ENCODE measurements at places on chromosomes 13 and 19.
A peak's percentile ranks its signal among the peaks of the same experiment; 100 is the strongest.

DNA sequence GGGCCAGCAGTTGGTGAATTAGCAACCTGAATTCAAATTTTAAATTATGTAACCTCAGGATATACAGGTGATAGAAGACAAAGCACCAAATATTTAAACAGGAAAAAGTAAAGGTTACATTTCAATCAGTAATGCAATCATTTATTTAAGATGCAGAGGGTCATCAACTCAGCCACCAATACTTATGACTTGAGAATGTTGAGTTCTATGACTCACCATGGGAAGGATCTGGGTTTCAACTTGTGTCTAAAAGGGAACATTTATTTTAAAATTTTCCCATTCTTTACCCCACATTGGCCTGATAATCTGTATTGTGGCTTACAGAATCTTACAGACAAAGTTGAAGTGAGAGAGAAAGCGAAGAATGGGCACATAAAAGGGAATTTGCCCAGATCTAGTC is 418.0 kb downstream of the NDFIP2 start:
- DNase-seq = no peak

DNA sequence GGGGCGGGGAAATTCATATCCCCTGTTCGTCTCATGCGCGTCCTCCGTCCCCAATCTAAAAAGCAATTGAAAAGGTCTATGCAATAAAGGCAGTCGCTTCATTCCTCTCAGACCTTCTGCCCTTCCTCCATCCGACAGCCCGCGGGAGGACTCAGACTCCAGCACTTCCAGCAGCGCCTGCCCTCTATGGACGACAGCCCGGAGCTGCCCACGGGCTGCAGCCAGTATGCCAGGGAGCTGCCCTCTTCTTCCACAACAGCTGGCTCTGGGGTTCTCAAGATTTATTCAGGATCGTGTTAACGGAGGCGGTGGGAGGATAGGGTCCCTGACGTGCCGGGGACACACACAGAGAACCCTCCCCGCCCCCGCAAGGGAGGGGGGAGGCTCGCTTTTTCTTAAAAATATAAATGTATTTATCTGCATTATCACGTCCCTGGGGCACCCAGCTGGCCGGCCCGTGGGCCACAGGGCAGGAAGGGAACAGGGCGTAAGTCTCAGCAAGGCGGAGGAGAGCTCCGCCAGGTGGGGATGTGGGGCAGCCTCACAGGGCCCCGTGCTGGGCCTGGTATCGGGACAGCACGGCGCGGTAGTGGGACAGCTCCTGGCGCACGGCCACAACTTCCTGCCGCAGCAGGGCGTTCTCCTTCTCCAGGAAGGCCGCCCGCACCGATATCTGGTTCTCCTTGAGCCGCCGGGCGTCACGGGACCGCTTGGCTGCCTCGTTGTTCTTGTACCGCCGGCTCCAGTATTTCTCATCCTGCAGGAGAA is 6.7 kb downstream of the DBP start:
- no peak for DNase-seq

DNA sequence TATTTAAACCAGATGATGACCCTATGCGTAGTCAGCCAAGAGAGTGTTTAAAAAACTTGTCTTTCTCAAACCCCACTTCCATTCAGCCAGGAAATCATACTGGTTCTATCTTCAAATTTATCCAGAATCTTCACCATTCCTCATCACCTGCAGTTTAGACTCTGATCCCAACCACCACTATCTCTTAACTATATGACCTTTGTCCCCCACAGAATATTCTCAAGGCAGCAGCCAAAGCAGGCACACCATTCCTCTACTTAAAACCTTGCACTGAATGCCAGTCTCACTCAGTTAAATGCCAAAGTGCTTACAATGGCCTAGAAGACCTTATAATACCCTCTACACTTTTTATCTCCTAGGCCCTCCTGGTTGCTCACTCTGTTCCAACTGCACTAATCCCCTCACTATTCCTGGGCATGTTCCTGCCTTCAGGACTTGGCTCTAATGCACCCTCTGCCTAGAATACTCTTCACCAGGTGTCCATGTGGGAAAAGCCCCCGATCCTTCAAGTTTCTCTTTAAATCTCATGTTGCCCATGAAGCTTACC is 10.1 kb downstream of the SUCLA2 start:
- DNase-seq = no peak

DNA sequence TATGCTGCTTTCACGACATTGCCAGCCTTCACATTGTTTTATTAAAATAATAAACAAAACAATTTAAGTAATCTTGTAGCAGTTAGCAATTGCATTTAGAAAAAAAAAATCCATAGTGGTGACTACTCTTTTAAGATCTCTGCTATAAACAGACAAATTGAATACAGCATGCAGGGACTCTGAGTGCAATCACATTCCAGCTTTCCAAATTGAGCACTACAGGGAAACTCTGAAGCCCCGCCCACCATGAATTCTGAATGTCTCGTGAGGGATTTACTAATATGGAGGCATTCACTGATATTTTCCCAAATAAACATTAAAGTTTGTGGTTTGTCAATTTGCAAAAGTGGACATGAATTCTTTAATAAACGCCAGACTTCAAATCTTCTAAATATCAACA is 698.8 kb downstream of the LIG4 start:
- DNase-seq = no peak

GRCh38 chr19:54451331-54451871 is 2.4 kb downstream of the LENG8 start:
- no peak for DNase-seq

DNA sequence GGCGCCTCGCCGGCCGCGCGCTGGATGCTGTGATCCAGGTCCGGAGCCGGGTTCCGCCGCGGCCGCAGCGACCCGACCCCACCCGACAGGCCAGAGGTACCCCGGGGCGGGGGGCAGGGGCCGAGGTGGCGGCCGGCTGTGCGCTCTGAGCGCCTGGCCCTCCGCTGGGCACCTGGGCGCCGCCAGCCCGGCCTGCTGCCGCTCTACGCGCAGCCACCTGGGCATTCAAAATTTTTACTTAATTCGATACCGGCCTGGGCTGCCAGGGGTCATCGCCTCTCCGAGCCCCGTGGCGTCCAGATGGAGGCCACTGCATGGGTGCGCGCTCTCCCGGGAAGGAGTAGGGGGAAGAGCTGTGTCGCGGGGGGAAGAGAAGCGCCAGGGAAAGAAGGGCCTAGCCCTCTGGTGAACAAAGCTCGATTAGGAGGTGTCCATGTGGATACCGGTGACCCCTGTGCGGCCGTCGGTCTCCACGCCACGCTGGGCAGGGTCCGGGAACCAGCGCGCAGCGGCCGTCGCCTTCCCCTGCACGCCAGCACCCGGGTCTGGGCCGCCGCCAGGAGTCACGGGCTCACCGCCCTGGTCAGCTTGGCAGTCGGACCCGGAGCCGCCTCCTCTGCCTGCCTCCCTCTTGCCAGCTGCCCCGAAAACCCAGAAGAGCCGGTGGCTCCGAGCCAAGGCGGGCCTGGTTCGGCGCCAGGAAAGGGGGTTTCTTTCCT is 666 bp downstream of the BIVM start:
- peak; percentile 51 for DNase-seq

All from AG20443 (cell line).